ENCODE measurements at places on chromosomes 16 and 17.

- no peak for DNase-seq
Measured at GRCh38 chr17:604765-605164, 109.9 kb downstream of the VPS53 start.

DNA sequence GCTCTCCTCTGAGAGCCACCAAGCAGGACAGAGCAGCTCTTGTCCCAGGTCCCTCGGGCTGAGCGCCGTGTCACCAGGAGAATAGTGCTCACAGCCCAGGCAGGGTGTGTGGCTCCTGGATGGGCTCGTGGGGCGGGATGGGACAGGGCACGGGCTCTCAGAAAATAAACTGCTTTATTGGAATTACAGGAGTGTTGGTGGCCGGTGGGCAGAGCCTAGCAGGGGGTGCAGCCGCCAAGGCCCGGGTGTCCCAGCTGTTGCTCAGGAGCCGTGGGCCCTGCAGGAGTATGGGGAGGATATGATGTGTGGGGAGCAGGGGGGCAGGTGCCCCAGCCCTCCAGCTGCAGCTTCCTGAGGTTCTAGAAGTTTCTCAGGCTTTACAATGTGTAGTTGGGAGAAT lies 17.1 kb downstream of the TELO2 start:
- DNase-seq = no peak

- DNase-seq = no peak
Measured at GRCh38 chr17:76260669-76261068, 4.5 kb upstream of the UBALD2 start.

- DNase-seq = peak; percentile 95
Measured at GRCh38 chr17:45394913-45395568, 37.6 kb downstream of the ARHGAP27 start.

DNA sequence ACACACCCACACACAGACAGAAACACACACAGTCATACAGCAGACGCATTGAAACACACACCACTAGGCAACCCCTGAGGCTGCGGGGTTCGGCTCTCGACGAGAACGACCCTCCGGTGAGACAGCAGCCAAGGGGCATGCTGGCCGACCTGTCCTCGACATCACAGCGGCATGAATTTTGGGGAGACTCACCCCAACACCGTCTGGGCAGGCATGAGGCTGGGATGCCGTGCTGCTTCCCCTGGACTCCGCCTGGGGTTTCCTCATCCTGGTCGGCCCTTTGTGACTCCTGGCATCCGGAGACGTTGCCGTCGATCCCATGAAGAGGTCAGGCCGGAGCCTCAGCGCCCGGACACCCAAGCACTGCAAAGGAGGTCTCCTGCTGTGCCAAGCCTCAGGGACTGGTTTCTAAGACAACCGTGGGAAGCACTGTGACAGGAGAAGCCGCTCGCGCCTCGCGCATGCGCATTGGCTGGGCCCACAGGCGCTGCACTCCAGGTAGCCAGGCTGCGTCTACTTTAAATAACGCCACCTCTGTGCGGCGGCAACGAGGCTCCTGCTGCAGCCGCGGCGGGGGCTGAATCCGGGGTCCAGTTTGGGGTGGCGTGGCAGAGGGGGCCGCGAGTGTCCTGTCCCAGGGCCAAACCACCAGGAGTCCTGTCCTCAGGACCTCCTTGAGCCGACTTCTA lies 13.8 kb upstream of the KCNJ18 start:
- no peak for DNase-seq

GRCh38 chr16:57679767-57680482 lies 11.8 kb downstream of the ADGRG3 start:
- DNase-seq = no peak

GRCh38 chr17:8896641-8897635 lies 29.5 kb upstream of the PIK3R6 start:
- no peak for DNase-seq

GRCh38 chr17:70938336-70938735 lies 769.0 kb downstream of the KCNJ2 start:
- no peak for DNase-seq

DNA sequence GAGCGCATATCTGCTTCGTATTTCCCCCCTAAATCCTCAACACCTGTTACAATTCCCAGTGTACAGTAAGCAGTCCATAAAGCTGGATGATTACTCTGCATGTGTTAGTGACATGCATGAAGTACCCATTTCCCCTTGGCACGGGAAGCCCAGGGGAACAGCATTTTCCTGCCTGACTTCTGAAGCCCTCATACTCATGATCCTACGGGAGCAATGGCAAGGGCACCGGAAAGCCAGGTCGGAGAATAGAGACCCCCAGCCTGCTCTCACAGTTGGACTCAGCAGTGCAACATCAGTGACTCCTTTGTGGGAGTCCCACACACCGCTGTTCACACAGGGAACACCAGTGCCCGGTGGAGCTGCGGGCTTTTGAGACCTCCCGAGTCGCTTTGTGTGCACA lies 336.9 kb downstream of the CDH13 start:
- no peak for DNase-seq

DNA sequence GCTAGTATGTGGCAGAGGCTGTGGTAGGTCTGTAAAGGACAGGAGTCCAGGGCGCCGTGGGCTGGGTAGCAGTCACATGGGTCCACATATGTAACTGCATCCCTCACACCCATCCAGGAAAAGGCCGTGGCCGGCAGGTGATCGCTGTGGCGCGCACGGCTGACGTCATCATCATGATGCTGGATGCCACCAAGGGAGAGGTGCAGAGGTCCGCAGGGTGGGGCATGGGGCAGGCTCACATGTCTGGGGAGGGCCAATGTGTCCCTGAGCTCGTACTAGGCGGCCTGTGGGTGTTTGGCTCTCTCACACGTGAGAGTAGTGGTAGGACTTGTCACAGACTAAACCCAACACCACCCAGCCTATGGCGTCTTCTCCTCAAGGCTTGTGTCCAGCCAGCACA lies 9.0 kb upstream of the MYO15A start:
- no peak for DNase-seq

All from cardiac muscle cell (in vitro differentiated cells and primary cell).